ENCODE measurements at places on chromosomes 7 and 10.
A peak's percentile ranks its signal among the peaks of the same experiment; 100 is the strongest.

DNA sequence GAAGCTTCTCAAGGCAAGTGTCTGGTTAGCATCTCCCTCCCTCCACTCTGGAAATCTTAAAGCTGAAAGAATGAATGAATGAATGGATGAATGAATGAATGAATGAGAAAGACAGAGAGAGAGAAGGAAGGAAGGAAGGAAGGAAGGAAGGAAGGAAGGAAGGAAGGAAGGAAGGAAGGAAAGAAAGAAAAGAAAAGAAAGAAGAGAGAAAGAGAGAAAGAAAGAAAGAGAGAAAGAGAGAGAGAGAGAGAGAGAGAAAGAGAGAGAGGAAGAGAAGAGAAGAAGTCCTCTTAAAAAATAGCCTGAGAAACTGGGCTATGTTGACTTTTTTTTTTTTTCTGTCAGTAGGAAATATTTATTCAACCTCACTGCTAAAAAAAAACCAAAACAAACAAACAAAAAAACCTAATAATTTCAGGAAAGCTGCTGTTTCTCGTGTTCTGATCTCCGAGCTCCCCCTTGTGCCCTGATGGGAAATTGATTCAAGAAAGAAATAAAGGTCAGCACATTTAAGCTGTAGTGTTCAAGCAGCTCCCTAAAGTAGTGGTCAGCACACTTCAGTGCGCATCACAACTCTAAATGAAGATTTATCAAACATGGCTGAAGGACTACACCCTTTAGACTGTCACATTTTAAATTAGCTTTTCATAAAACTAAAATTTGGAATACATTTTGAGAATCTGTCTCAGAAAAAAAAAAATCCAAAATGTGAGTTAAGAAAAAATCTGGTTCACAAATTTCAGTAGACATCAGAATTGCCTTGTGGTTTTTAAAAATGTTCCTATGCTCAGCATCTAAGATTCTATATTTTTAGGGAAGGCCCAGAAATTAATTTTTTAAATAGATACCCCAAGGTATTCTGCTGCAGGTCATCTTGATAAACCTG lies 154.3 kb downstream of the ELAPOR2 start:
- DNase-seq: no peak

DNA sequence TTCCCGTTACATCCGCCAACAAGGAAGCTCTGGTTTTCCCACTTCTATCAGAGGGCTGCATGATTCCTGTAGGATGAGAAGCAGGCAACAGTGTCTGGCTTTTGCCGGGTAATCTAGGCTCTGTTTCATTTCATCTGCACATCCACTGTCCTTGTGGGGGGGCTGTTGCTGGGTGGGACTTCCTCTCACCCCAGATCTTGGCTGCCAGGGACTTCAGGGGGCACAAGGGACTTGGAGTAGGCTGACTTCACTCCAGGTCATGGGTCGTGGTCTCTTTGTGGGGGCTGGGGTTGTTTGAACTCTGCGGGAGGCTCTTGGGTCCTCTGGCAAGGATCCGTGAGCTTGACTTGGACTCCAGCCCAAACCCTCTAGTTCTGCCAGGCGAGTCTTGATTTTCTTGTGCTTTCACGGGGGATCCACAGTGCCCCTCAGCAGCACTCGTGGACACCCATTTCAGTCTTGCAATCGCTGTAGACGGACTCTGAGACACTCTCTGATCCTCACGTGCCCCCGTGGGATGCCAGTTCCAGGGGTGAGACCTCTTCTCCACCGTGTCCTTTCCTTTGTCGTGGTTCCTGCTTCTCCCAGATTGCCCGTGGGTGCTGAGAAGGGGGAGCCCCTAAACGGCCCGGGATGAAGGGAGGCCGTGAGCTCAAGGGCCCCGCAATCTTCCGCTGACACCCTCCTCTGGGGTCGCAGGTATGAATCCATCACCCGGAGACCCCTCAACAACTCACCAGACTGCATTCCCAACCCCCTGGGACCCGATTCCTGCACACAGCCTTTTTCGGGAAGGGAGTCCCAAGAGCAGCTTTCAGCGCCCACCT lies 21.4 kb upstream of the ZNF273 start:
- no peak for DNase-seq

- no peak for DNase-seq
Observed at GRCh38 chr10:26448706-26449435, 10.7 kb downstream of the APBB1IP start.

GRCh38 chr7:86942081-86942480 lies 117.4 kb downstream of the ELAPOR2 start:
- DNase-seq: no peak

GRCh38 chr10:125344573-125345171 lies 184.3 kb upstream of the CTBP2 start:
- no peak for DNase-seq

- DNase-seq: no peak
Observed at GRCh38 chr10:47176903-47177868, 122.8 kb upstream of the GDF10 start.

DNA sequence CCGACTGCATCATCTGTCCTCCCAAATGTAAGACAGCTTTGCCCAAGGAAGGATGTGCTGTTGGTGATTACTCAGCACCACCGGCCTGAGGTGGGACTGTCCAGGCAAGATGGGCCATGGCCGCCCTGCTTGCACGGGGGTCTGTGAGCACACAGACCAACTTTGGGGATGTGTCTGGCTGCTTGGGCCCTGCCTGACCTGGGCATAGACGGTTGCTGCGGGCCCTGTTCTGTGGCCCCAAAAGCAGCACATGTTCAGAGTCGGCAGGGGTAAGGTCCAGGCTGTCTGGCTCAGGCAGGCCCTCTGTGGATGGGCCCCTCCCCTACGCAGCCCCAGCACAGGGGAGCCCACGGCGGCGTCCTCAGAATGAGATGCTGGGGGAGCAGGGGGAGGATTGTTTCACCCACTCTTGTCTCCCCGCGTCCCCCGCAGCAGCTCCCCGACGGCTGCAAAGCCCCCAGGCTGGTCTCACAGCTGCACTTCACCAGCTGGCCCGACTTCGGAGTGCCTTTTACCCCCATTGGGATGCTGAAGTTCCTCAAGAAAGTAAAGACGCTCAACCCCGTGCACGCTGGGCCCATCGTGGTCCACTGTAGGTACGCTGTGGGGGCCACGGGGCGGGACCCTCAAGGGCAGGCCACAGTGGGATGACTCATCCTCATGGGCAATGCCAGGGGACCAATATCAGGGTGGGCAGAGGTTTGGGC lies 58.4 kb downstream of the MKI67 start:
- no peak for DNase-seq

DNA sequence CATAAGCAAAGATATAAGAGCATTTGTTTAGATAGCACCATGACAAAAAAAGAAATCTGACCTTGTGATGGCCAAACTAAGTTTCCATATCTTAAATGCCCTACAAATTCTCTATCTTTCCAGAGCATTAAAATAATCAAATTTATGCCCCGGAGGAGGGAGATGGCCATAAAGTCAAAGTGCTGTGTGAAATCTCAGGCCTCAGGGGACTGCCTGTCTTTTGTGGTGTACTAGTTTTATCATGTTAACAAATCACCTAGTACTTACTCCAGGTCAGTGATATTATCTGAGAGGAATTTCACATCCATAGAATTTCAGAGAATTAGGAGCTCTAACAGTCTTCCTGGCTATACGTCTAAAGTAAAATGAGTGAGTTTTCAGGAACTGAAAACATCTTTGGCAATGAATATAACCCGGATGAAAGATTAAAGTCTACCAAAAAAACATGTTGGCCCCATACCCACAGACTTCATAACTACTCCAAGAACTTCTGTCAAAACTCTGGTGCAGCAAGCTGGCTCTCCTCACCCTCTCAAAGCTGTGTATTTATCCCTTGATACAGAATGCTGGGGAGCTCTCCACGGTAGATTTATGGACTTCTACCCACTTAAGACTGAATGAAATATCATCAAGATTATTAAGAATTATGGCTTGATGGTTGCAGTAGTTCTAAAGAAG lies 682.8 kb downstream of the SORCS1 start:
- no peak for DNase-seq

DNA sequence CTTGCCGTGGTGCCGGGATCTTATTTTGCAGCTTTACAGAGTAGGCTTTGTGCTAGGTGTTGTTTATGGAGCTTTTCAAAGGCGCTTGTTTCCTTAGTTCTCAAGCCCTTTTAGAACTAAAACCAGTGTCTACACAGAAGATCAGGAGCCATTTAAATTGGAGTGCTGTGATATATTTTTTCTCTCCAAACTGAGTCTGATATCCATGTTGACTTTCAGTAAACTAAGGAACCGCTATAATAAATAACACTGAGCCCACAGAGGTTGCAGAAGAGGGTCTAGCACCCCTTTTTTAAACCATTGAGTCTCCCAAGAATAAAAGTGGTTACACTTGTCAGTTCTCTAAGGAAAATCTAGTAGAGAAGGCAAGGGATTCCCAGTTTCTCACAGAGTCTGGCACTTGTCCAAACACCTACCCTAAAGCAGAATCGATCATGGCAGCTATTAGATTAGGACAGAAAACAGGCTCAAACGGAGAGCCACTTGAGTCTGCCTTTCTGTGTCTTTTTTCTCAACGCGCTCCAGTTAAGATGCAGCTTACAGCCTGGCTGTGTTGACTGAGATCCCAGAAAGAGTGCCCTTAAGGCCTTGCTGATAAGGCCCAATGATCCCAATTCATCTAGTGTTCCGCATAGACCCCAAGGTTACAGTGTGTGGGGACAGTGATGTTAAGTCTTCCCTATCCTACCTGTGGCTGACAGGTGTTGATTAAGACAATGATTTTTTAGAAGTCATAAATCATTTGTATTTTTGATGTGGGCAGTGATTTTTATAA lies 804 bp downstream of the TMEM106B start:
- no peak for DNase-seq

- no peak for DNase-seq
Observed at GRCh38 chr7:128168667-128169210, 72.3 kb upstream of the LEP start.

GRCh38 chr7:81499262-81500116 lies 270.4 kb downstream of the HGF start:
- no peak for DNase-seq

GRCh38 chr7:136405931-136406777 lies 429.0 kb upstream of the MTPN start:
- no peak for DNase-seq

- DNase-seq: no peak
Observed at GRCh38 chr7:44368885-44369284, 43.5 kb upstream of the CAMK2B start.

DNA sequence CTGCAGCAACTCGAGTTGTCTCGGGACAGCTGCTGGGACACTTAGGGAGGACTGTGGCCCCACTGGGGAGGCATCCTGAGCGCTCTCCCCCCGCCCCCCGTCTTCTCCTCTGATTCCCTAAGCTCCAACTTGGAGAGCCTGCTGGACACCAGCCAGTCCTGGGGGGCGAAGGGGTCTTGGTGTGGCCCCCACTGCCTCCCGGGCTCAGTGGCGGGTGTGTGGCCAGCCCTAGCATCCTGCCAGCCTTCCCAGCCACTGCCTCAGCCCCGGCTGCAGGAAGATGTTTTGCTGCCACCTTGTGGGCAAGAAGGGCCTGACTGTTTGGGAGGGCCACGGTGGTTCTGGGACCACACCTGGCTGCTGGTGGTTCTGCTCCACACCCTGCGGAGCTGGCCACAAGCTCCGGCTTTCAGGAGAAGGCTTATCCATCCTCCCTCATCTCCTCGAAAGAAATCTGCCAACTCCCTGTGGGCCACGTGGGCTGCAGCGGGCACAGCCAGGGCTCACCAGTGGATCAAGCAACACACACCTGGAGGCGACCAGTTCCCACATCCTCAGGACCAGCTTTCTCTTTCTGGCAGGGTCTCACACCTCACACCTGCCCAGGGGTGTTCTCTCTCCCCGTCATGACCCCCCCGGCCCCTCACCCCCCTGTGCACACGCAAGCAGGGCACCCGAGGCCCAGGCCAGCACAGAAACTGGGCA lies 24.8 kb downstream of the AGAP3 start:
- peak; percentile 65 for DNase-seq

DNA sequence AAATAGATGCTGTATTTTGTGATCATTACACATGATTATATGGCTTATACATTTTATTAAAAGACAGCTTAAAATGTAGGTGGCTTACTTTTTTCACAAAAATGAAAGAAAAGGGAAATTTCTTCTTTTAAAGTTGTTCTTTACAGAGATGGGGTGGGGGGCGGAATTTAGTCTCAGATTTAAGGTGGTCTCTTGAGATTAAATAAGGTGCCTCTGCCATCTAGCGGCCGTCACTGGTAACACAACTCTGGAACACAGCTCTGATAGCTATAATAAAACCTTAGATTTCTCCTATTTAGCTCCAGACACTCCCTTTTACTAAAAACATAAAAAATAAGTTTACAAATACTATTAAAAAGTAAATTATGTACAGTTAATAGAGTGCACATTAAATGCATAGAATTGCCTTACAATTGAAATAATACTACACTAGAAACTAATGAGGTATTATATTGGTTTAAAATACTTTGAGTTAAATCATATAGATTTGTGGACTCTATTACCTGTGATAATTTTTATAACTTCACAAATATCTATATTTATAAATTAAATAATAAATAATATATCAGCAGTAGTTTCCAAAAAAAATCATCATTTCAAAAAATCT lies 210.9 kb downstream of the DGKB start:
- peak; percentile 12 for DNase-seq

GRCh38 chr7:108189733-108190388 lies 59.7 kb upstream of the LAMB4 start:
- DNase-seq: no peak

- no peak for DNase-seq
Observed at GRCh38 chr10:24462889-24463552, 254.1 kb downstream of the KIAA1217 start.

DNA sequence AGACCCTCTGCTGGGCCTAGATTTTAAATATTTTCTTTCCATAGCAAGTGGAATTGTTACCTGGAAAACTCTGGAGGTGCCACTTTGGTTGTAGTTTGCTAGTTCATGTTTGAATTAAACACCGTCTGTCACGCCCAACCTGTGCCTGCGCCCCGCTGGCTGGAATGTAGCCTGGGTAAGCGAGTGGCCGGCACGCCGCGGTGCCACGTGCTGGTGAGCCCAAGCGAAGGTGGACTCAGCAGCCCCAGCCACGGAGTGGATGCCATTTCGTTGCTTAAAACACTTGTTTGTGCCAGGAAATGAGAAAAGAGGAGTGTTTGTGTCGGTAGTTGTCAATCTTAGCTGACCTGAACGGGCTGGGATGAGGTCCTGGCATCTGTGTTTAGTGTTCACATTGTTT lies 2.7 kb downstream of the GET4 start:
- no peak for DNase-seq

DNA sequence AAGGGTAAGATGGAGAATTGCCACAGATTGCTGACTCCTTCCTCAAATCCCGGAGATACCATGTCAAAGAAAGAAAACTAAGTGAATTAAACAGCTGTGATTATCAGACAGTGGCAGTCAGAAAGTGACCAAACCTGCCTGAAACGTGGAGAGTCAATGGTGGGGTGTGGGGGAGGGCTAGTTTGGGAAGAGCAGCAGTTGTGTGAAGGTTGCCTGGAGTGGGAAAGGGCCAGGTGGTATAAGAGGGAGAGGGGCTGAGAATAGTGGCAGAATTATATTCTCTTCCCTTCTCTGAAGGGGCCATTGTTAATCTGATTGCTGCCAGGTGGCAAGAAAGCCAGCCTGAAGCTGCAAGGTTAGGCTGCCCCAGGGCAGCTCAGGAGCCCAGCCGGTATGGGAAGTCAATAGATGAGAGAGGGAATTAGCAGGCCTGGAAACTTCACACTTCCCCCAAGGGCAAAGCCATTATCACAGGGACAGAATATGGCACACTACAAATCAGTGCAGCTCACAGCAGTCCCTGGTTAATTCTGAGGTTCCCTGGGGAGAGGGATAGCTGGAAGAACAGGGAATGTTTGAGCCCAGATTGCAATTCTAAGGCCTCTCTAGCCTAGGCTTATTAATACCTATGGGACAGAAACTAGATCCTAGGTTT lies 83.9 kb upstream of the ITGB1 start:
- no peak for DNase-seq

GRCh38 chr10:17883621-17884020 lies 68.1 kb upstream of the SLC39A12 start:
- DNase-seq: no peak

Data from activated naive CD4-positive, alpha-beta T cell (primary cell).